ENCODE measurements at places on chromosomes 13 and 19.

DNA sequence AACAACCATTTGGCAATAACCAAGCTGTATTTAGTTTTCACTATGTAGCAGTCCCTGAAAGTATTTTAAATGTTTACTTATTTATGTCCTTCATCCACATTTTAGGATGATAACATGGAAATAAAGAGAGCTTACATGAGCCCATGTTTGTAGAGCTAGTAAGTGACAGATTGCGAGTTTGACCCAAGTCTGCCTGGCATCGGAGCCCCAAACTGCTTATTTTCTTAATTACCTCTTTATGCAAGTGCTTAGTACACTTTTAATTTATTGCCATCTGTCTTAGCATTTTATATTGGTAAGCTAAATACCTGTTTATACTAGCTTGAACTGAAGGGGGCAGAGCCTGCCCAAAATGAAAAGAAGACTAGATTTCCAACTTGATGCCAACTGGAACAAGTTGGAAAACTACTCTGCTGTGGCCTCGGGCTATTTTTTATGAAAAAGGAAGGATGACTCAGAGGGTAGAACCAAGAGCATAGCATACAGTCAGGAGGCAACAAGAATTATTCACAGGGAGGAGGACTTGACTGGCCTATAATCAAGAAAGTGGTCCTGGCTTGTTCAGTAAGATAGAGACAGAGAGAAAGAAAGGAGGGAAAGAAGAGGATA, 150.2 kb downstream of the NDFIP2 start:
- no peak for DNase-seq

GRCh38 chr19:6204212-6204611, 68.7 kb downstream of the ACSBG2 start:
- no peak for DNase-seq

- DNase-seq = no peak
Observed at GRCh38 chr19:55305983-55306562, 19.1 kb downstream of the TMEM150B start.

- DNase-seq = peak; percentile 70
Observed at GRCh38 chr13:108787700-108788414, 158.4 kb downstream of the MYO16 start.

GRCh38 chr13:79483086-79483706, 2.2 kb downstream of the NDFIP2 start:
- DNase-seq = no peak

Data from SK-N-SH (cell line).